Liver (tissue), 10 donors: ENCODE measurements at places on chromosomes 16 and 17. TPM values are rescaled to one million over a fixed set of nuclear protein-coding genes. Genes with fewer than 3 reads are reported as not detected.

- DNase-seq, result no peak
Observed at GRCh38 chr17:834136-834535, 52.0 kb downstream of the MRM3 start.

- no peak for DNase-seq
Observed at GRCh38 chr16:78289373-78289772, 189.9 kb downstream of the WWOX start.

DNA sequence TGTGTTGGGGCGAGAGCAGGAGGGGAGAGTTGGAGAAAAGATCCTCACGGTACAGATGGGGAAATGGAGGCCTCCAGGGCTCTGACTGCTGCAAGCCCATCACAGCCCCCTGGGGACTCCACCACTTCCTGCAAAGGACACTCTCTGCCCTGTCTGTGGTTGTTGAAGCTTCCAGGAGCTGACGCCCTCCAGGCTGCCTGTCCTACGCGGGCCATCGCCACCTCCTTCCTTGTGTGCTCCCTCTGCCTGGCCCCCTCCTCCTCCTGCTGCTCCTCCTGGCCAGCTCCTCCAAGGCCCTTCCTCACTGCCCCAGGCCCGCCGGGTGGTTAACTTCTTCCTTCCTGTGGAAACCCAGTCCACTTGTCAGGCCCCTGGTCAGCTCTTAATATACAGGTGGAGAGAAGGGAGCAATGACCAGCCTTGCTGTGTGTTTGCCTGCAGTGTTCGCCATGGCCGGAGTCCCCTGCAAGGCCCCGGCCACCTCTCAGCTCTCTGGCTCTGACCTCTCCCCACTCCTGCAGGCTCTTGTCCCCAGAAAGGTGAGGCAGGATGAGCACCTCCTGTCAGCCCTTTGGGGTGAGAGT is 18.4 kb upstream of the STAC2 start:
- DNase-seq, result no peak

- DNase-seq, result no peak
Observed at GRCh38 chr16:86065711-86066110, 166.7 kb downstream of the IRF8 start.

GRCh38 chr17:56064506-56064905 is 88.8 kb upstream of the ANKFN1 start:
- DNase-seq, result no peak

DNA sequence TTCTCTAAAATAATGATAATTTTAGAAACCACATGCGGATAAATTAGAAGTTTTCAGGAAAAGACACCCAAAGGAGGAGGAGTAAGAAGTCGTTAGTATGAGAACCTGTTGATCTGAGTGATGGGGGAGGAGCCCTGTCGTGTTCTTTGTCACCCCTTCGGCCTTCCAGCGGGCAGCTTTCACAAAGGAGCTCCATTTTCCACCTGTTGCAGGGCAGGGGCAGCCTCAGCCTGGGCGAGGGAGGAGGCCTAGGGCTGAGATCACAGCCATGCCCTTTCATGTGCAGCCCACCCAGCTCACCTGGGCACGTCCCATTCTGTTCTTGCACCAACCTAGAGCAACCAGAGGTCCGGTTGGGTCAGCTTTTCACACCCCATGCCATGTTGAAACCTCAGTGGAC is 5.3 kb downstream of the DUSP14 start:
- DNase-seq, result no peak

- DNase-seq, result peak; percentile 47
Observed at GRCh38 chr17:59786536-59787319, 79.3 kb downstream of the VMP1 start.

DNA sequence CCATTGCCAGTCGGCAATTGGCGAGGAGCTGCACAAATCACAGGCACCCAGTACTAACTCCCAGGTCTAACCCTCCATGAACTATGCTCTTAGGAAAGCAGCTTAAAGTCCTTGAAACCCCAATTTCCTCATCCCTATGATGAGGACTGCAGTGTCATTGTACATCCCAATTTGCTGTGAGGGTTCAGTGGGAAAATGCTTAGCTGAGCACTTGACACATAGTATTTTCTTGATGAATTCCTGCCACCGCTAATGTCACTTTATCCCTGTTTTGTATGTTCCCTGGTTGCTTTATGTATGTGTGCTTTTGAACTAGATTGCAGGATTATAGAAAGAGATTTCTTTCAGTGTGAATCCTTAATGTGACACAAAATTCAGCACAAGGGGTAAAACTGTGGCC is 161.5 kb upstream of the RBFOX1 start:
- no peak for DNase-seq

DNA sequence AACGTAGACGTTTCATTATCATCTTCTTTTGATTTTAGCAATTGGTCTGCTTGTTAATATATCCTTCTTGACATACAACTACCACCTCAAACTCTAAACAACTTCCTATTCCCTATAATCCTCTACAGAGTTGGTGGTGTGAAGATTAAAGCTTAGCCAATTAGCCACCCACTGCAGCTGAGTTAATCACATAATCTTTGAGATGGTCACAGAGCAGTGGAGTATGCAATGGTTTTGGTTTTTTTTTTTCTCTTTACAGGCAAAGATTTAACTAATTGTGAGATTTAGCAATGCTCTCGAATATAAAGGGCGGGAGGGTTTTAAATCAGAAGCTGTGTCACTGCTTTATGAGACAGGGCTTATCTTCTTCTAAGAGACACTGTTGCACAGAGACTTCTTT is 37.0 kb downstream of the STX8 start:
- DNase-seq, result no peak

- no peak for DNase-seq
Observed at GRCh38 chr16:68202091-68202519, 33.8 kb downstream of the ESRP2 start.

DNA sequence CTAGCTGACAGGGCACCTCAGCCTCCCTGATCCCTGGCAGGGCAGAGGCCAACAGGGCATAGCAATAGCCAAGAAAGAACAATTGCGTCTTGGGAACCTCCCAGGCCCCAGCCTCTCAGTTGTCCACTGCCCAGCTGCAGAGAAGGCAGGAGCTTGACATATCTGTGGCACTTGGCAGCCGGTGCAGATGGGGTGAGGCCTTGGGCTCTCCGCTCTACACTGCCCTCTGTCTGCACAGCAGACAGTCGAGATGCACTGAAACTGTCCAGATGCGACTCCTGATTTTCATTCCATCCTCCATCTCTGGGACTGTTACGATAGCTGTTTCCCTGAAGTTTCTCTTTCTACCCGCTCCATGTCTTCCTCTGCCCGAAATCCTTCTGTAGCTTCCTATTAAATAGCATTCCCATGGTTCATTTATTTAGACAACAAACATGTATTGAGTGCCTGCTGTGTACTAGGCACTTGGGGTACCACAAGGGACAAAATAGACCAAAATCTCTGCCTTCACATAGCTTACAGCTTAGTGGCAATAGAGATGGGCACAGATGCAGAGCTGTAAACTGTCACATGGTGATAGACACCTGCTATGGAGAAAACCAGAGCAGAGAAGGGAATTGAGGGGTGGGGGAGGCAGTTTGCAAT is 3.3 kb downstream of the POLR3E start:
- peak; percentile 57 for DNase-seq

DNA sequence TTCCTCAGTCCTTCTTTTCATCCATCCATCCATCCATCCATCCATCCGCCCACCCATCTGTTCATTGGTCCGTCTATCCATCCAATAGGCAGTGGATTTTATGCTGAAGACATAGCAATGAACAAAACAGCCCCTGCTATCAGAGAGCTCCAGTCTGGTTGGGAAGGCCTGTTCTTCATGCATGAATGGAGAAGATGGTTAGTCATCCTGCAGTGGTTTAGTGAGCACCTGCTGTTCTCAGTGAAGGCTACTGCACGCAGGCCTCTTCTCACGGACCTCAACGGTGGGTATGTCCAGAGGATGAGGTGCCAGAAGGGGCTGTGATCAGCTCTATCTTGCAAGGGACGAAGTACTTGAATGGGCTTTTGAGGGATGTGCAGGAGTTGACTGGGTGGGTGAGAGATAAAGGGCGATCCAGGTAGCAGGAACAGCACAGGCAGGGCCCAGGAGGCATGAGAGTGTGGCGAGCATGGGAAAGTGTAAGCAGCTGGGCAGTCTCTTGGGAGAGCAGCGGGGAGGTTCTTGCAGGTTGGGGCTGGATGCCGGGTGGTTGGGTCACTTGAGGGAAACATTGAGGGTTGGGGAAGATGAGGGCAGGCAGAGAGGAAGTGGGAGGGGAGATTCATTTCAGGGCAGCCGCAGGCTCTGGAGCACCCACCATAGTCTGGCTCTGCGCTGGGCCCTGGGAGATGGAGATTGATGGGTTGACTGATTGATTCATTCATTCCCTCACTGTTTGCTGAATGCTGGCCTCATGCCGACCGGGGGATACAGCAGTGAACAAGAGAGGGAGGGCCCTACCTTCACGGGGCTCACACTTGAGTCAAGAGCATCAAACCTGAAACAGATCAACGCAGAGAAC is 115.0 kb upstream of the CIBAR2 start:
- DNase-seq, result no peak

- DNase-seq, result no peak
Observed at GRCh38 chr17:73637866-73638265, 6.4 kb downstream of the SDK2 start.

DNA sequence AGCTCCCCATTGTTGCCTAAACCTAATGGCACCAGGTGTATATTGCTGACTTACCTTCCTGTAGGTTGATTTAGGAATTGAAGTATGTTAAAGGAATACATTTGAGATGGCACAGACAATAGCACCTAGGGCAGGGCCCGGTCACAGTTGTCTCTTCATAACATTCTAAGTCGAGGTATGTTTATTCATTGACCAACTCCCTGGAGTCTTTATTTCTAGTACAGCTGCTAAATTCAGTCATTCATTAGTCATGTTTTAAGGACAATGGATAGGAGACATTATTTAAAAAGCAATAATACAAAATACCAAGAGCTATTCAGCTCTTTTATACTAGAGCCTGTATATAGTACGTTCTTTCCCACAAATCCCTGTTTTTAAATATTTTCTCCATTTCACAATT is 369.5 kb upstream of the HSBP1 start:
- no peak for DNase-seq

DNA sequence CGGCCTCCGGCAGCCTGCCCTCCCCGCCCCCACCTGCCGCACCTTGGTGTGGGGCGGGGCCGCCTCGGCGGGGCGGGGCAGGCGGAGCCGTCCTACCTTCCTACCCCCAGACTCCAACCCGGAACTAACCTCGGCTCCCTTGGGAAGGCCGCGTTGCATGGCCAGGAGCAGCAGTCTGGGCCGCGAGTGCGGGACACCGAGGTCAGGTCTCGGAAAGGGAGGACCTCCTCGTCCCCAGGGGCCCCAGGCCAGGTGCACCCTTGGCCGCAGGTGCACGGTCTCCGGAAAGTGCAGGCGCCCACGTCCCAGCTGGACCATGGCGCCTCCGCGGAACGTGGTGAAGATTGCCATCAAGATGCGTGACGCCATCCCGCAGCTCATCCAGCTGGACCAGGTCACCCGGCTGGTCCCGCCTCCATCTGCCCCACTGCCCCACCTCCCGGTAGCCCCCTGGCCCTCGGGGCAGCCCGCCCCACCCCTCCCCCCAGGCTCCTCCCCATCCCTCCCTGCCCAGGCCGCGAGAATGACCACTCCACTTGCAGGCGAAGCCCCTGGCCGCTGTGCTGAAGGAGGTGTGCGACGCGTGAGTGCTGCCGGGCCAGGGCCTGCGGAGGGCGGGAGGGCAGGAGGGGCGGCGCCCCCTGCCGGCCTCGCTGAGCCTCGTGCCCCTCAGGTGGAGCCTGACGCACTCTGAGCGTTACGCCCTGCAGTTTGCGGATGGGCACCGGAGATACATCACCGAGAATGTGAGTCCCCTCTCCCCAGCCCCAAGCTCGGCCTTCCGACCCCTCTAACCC is at the start of gene ELMO3:
Gene ELMO3 (plus strand): TSS at position 121 of the 797 bp plus-strand sequence. CDS start 196 bp downstream, at position 317.
- no peak for DNase-seq

- DNase-seq, result no peak
Observed at GRCh38 chr17:8362651-8363332, 13.7 kb downstream of the KRABD2 start.

DNA sequence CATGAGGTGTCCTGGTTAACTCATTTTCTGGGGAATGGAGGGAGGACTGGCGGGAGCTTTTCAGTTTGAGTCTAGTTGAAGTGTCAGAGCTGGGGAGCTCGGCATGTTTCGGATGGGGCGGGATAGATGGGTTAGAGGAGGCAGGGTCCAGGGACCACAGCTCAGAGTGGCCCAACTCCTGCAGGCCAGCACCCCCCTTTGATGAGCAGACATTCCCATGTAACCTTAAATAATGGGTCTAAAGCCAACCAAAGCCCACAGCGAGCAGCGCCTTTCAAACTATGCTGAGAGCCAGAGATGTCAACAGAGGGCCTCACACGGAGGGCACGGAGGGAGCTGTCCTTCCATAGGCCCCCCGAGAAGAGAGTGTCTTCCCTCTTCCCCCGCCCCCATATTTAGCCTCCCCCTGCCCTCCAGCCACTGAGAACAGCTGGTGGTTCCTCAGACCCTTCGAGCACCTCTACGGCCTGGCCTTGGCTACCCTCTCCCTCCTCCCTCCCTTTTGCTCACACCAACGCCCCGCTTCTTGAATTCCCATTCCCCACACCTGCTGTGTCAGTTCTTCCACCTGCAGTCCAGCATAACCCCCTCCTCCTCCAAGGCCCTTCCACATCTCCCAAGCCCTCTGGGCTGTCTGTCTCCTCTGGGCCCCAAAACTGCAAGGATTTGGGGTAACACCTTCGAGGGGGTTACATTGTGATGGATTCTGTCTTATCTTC is 21.8 kb downstream of the RAB11FIP4 start:
- DNase-seq, result no peak

GRCh38 chr16:72198771-72199201 is 26.8 kb upstream of the PMFBP1 start:
- no peak for DNase-seq

DNA sequence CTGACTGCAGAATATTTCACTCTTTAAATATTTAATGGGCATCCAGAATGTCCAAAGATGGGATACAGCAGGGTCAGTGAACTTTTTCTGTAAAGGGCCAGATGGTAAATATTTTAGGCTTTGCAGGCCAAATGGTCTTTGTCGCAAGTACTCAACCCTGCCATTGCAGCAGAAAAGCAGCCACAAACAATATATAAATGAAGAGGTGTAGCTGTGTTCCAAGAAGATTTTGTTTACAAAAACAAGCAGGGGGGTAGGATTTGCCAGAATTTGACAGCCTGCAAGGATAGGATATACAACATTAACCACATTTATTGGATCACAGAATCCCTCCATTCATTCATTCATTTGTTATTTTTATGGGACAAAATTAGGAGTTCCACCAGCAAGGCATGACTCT is 435.0 kb upstream of the DYNLRB2 start:
- DNase-seq, result no peak

- DNase-seq, result no peak
Observed at GRCh38 chr16:78543023-78543422, 443.6 kb downstream of the WWOX start.

- no peak for DNase-seq
Observed at GRCh38 chr16:31355431-31356100, 590 bp downstream of the ITGAX start.

GRCh38 chr17:75902406-75902805 is 2.3 kb downstream of the MRPL38 start:
- DNase-seq, result no peak

The SALL1 gene
- polyA plus RNA-seq, result 11.7 TPM

The INCA1 gene
- 0.75 TPM for polyA plus RNA-seq

The NPIPB6 gene
- polyA plus RNA-seq, result not detected

The TPSD1 gene
- polyA plus RNA-seq, result not detected

The ELMO3 gene
- polyA plus RNA-seq, result 1.7 TPM

The JUP gene
- 39.1 TPM for polyA plus RNA-seq

The KREMEN2 gene
- not detected for polyA plus RNA-seq

The HAS3 gene
- polyA plus RNA-seq, result 0.32 TPM

The HID1 gene
- 3.8 TPM for polyA plus RNA-seq

The KRT39 gene
- not detected for polyA plus RNA-seq

The SOX15 gene
- 0.33 TPM for polyA plus RNA-seq

The MSLN gene
- not detected for polyA plus RNA-seq

The NOS2 gene
- polyA plus RNA-seq, result not detected

The NPIPA5 gene
- polyA plus RNA-seq, result 5.1 TPM
